ENCODE measurements at places on chromosomes 11 and 22.

GRCh38 chr11:70713988-70714665 lies 315.8 kb downstream of the CTTN start:
- peak; percentile 30 for DNase-seq

DNA sequence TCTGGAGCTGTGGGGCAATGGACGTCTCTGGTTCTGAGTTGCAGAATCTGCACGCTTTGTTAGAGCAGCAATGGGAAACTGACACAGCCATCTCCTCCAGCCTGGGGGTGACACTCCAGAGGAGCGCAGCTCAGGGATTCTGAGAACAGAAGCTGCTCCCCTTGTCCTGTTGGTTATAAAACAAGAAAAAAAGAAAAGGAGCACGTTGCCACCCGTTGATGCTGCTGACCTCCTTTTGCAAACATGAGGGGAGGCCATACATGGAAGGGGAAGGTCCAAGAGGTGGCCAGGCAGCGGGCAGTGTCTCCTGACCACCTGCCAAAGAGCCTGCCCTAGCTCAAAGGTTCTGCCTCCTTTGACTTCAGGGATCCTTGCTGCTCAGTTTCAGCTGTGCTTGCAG lies 61.0 kb downstream of the SPATA19 start:
- no peak for DNase-seq

- DNase-seq: no peak
Measured at GRCh38 chr11:119188887-119189286, 3.6 kb downstream of the NHERF4 start.

- DNase-seq: no peak
Measured at GRCh38 chr11:57263351-57263750, 26.3 kb upstream of the APLNR start.

DNA sequence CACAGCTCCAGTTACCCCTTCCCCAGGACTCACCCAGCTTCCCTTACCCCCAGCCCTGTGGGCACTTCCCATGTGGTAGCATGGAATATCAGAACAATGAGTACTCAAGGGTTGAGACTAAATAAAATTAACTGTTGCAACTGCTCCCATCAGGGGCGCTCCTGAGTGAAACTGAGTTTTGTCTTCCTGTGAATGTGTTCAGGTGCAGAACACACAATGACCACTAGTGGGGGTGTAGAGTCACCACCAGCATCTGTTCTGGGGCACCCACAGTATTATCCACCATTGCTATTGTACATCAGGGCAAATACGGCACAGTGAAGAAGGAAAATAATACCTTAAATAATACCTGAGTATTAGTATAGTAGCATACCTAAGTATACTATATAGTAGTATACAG lies 689.7 kb downstream of the TBC1D22A start:
- DNase-seq: peak; percentile 54

GRCh38 chr22:49377306-49377705 lies 450.4 kb downstream of the BRD1 start:
- DNase-seq: no peak

- no peak for DNase-seq
Measured at GRCh38 chr11:115347106-115347505, 157.1 kb downstream of the CADM1 start.

GRCh38 chr11:61762798-61763197 lies 10.4 kb downstream of the MYRF start:
- DNase-seq: no peak

DNA sequence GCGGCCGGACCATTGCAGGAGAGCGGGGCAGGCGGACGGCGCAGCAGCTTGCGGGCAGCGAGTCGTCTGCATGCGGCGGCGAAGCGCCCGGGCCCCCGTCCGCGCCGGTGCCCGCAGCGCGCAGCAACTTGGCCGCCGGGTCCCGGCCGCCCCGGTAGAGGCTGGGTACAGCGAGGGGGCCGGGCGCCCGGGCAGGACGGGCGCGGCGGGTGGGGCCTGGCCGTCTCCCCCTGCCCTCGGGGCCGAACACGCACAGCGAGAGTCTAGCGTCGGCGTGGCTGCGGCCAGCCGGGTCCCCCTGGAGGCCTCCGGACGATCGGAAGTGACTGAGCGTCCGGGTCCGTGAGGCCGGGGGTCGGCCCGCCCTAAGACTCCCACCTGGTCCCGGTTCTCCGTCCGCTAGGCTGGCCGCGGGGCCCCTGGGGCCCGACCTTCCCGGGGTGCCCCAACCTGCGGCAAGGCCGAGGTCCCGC lies 775 bp upstream of the TRABD start:
- no peak for DNase-seq

GRCh38 chr11:17770048-17770652 lies 35.6 kb downstream of the KCNC1 start:
- DNase-seq: peak; percentile 21

- no peak for DNase-seq
Measured at GRCh38 chr11:26493616-26494015, 78.4 kb downstream of the MUC15 start.

GRCh38 chr11:83116015-83116641 lies 40.8 kb upstream of the PCF11 start:
- no peak for DNase-seq

DNA sequence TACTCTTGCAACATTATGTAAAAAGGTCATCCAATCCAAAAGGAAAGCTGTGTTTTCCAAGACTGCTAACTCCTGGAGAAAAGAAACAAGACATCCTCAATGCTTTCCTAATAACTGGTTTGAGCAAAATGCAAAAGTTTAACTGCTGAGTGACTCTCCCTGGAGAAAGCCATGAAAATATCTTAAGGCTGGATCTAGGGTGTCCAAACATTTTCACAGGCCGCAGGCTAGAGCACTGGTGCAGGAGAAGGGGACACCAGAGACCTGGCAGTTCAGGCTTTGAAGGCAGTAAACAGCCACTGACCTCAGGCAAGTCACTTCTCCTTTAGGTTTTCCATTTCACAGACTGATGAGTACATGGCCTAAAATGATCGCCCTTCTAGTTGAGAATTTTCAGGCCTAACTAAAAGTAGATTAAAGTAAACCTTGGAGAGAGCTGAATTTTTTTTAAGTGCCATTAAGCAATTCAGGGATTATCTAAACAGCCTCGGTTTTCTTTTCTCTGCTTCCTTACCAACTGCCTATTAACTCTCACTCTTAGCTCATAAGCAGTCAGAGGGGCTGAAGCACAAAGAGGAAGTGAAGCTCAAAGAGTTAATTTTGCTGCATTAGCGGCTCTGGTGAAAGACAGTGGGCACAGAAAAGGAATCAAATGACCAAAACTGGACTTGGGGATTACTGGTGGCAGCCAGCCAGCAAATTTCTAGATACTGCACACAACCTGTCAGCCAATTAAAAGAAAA lies 2.3 kb downstream of the CHKA start:
- no peak for DNase-seq

- DNase-seq: no peak
Measured at GRCh38 chr11:109512249-109512648, 90.3 kb downstream of the C11orf87 start.

GRCh38 chr11:110470716-110471115 lies 41.0 kb downstream of the FDX1 start:
- DNase-seq: no peak

GRCh38 chr11:65927904-65928397 lies 8.7 kb downstream of the DRAP1 start:
- no peak for DNase-seq

DNA sequence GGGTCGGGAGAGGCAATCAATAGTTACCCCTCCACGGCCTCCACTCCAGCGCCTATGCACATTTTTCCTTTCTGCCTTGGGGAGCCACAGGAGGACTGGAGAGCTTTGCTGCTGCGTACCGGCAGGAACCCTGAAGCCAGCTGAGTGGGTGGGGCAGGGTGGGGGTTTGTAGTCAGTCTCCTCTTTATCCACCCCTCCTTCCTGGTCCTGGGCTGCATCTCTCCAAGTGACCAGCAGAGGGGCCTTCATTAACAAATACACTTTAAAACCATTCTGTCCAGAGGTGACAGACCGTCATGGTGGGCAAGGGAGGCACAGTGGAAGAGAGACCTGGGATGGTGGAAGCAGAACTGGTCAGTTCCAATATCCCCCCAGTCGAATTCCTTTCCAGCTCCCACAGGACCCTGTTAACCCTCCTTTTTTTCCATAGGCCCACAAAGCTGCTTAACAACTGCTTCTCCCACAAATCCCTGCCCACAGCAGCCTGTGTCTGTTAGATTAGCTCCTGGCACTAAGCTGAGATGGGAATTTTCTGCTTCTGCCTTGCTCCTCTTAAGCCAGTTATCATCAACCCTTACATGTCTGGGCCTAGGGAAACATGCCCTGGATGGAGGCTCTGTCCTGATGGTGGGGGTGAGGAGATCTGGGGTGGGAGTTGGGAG lies 3.9 kb upstream of the ABCG4 start:
- peak; percentile 94 for DNase-seq
